ENCODE measurements at places on chromosomes 1 and 21.

DNA sequence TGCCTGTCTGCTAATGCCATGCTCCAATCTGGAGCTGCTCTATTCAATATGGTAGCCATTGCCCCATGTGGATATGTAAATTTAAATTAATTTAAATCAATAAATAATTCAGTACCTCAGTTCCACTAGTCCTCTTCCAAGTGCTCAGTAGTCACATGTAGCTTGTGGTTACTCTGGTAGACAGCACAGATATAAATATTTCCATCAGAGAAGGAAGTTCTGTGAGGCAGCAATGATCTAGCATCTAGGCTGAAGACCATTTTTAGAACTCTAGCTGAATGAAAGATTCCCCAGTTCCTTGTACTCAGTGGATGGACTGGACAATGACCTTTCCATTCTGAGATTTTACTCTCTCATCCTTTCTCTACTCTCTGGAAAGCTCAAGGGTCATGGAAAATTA is 25.8 kb upstream of the CAPZB start:
- no peak for DNase-seq

DNA sequence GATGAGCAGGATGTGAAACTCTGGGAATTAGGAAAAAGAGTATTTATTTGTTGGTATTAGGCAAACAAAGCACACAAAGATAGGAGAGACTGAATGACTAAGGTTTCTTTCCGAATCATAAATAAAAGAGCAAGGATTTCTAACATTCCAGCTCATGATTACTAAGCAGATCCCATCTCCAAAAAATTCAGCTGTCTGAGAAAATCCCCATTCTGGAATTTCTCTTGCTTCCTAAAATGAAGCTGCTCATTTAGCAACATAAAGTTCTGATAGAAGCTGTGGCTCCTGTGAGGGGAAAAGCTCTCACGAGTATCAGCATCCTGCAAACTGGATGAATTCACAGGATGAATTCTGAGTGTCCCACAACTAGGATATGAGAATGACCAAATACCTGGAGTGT is 6.7 kb upstream of the SH2D5 start:
- peak; percentile 19 for DNase-seq

DNA sequence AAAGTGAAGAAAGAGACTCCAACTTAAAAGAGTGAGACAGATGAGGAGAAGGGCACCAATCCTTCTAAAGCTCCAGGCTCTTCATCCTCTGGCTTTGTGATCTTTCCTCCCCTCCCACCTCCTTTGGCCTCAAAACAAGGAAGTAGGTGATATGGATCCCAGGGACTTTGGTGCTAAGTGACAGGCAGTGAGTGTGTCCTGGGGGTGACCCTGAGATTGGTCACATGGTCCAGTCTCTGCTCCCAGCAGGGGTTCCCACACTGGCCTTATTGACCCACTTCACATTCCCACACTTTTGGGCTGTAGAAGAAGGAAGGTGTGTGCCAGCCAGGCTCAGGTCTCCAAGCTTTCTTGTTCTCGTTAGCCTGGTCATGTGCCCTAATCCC is 401.2 kb upstream of the PROX1 start:
- DNase-seq = no peak

DNA sequence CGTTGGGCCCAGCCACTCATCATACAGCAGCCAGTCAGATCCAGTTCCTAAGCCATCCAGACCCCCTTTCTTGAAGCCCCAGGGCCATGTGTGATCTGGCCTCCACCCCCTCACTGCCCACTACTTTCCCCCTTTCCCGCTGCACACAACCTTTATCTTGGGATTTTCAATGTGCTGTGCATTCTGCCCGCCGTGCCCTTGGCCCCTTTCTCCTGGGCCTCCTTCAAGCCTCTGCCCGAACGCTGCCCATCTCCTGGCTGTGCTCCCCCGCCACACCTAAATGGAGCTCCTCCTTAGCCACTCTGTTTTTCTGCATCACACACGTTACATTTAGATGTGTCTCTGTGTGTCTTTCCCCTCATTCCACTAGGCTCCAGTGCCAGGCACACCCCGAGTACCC is 66.7 kb upstream of the SELENON start:
- DNase-seq = no peak

DNA sequence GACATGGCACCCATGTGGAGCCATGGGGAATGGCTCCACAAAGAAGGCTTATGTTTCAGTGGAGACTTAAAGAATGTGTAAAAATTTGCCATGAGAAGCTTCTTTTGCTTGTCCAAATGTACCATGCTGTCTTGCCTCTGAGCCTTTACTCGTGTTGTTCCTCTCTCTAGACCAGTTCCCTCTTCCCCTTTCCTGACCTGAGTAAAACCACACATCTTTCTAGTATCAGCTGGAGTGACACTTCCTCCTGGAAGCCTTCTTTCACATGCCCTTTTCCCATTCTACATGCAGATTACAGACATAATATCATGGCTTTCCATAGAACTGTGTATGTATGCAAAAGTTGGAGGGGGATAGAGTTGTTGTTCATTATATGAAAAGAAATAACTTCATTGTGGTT is 13.6 kb upstream of the GPX7 start:
- no peak for DNase-seq

DNA sequence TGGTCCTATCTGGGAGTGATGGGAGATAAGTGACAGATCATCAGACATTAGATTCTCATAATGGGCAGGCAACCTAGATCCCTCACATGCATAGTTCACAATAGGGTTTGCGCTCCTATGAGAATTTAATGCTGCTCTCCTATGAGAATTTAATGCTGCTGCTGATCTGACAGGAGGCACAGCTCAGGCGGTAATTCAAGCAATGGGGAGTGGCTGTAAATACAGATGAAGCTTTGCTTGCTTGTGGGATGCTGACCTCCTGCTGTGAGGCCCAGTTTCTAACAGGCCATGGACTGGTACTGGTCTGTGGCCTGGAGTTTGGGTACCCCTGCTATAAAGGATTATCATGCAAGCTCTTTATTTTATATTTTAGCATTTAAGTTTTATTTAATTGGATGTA is 72.0 kb downstream of the ZMYM4 start:
- no peak for DNase-seq

GRCh38 chr1:173149887-173150286 is 57.2 kb downstream of the TNFSF4 start:
- DNase-seq = peak; percentile 21

DNA sequence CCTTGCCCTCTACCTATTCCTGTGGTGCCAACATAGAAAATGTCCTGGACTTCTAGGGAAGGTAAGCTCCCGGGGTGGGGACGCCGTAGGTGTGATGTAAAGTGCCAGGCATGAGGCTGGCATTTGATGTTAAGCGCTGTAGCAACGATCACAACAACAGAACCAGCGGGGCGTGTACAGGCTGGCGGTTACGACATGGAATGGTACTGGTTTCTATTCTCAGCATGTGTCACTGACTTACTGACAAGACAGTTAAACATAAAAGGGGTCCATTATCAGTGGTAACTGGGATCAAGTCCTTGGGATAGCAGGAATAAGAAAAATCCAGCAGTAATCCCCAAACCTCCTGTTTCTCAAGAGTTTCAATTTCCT is 58.9 kb downstream of the TGFBR3 start:
- DNase-seq = no peak

- DNase-seq = no peak
These were observed 15.5 kb downstream of the CAMTA1 start for GRCh38 chr1:6800745-6801144.

DNA sequence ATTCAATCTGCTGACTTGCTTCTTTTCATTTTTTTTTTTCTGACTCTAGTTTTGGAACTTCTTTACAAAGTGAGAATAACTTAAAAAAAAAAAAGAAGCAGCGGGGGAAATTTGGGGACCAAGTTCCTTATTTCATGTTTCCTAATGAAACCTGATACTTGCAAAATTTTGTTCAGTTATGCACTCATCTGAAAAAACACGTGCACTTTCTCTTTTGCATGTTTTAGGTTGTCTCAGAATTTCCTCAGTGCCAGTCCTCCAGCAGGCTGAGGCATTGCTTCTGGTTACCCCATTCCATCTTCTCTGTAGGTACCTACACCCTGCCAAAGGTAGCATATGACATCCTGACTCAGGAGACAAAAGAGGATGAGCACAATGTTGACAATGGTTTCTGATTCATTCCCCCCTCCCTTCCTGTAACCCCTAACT is 299.7 kb downstream of the GRIK1 start:
- no peak for DNase-seq

DNA sequence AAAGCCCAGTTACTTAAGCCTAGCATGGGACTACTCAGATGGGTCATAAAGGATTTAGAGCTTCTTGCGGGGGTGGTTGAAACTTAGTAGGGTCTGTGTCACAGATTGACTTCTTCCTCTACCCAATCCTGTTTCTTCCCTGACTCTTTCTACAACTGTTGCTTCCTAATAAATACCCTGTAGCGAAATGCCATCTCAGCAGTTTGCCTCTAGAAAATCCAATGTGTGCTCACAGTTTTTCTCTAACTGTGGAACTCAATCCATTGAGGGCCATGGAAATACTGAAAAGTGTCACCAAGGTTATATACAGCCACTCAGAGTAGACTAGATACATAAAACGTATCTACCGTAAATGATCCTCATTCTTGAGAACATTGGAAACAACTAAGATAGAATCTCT is 217.7 kb downstream of the COL24A1 start:
- no peak for DNase-seq

DNA sequence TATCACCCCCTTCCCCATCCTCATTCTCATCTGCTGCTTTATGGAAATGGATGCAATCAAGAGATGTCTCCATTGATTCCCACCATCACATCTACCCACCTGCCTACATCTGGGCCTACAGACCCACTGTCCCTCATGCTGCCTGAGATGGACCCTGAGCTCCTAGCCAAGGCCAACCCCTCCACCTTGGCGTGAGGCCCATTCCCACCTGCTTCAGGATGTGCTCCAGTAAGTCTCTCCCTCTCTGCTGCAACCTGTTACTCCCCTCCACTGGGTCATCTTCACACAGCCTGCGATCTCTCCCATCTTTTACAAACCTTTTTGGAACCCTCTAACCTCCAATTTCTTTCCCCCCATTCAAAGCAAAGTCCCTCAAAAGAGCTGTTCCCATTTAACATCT is 4.5 kb upstream of the GALE start:
- no peak for DNase-seq

DNA sequence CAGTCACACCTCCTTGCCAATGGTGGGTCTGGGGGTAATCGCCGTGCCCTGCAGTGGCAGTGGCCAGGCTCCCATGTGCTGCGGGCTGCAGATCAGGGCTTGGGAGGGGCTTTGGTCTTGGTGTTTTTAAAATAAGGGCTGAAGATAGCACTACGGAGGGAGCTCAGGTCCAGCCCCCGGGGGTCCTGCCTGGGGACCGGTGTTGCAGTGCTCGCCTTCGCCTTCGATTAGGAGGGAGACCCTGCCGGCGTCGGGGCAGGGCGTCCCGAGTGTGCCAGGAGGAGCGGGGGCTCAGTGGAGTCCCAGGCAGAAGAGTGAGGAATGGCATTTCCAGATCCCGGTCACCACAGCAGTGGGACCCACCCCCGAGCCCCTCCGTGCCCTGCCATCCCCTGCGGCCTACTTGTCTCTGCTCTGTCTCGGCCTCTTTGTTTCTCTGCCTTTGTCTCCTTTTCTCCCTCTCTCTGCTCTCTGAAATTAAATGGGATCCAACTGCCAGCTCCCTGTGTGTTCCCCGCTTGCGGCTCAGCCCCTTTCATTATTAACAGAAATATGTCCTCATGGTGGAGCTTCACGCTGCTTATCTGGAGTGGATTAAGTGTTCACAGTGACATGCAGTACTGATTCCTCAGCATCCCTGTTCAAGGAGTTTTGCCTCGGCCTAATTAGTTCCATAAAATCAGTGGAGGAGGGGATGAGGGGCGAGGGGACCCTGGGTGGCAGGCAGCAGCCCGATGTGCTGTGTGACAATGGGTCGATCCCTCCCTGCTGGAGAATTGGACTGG is 44.4 kb downstream of the DMRTB1 start:
- no peak for DNase-seq

GRCh38 chr1:74755475-74755874 is 22.5 kb downstream of the TYW3 start:
- no peak for DNase-seq

DNA sequence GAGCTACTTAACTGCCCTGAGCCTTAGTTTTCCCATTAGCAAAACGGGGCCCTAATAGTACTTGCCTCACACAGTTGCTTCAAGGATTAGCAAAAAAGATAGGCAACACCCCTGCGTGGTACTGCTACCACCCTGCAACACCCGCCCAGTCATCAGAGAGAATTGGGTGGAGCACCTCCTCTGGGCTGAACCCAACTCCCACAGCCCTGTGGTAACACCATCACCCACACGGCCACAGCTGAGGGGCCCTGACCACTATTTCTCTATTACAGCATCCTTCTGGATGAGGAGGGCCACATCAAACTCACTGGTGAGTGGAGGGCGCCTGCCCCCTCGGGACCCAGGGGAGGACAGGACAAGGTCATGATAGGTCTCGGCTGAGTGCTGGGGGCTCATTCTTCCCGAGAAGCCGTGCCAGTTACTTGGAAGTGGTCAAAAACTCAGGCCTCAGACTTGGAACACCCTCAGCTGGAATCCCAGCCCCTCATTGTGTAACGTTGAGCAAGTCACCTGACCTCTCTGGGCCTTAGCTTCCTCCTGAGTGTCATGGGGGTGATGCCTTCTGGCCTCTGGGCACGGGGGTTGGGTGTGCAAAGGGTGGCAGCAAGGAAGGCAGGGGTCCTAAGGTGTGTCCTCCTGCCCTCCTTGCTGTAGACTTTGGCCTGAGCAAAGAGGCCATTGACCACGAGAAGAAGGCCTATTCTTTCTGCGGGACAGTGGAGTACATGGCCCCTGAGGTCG is 24.6 kb downstream of the RPS6KA1 start:
- no peak for DNase-seq
